ENCODE measurements at places on chromosomes 5 and 9.

DNA sequence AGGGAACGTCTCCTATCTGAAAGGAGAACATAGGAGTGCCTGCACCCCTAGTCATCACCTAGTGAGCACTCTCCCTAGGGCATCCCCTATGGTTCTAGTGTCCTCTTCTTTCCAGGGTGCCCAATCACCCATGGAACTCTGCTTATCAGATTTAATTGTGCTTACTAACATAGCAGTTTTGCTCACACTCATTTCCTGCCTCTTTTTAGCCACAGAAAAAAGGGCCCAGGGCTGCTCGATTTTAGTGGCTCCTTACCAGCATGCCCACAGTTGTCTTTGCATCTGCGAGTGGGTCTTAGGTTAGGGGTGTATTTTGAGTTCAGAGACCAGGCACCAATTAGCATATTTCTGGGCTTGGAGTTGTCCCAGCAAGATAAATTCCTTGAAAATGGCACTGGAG, 1110.2 kb downstream of the TAF11L14 start:
- DNase-seq = no peak

- no peak for DNase-seq
Observed at GRCh38 chr5:56496581-56497063, 263.5 kb upstream of the ANKRD55 start.

- DNase-seq = peak; percentile 7
Observed at GRCh38 chr5:111197523-111197922, 26.7 kb upstream of the CAMK4 start.

- DNase-seq = peak; percentile 83
Observed at GRCh38 chr9:92538541-92538940, 2.8 kb upstream of the ECM2 start.

- DNase-seq = no peak
Observed at GRCh38 chr5:17276445-17276844, 59.0 kb downstream of the BASP1 start.

DNA sequence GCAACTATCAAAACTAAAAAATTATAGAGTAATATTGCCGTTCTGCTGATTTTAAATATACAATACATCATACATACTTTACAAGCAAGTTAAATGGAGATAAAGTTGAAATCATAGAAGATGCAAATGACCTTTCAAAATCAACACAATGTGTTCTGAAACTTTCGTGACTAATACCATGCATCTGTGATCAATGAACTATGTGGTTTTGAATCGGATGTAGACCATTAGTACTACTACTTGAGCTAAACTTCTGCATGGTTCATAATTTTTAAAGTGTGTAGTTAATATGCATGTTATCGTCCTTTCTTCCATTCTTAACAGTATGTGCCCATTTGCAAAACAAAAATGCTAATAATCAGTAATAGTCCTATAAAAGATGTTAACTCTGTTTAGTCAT, 11.3 kb upstream of the PHF2 start:
- DNase-seq = no peak

All from AG20443 (cell line).